Activated T-cell treated with anti-CD3 and anti-CD28 coated beads, Interleukin-2, amount 50 U/mL, for 72 hours (primary cell): ENCODE measurements at places on chromosomes 7 and 10.

GRCh38 chr10:12394241-12395033 is 45.1 kb downstream of the CAMK1D start:
- no peak for DNase-seq

GRCh38 chr10:86365346-86366032 is 1.1 kb downstream of the GRID1 start:
- DNase-seq = no peak

DNA sequence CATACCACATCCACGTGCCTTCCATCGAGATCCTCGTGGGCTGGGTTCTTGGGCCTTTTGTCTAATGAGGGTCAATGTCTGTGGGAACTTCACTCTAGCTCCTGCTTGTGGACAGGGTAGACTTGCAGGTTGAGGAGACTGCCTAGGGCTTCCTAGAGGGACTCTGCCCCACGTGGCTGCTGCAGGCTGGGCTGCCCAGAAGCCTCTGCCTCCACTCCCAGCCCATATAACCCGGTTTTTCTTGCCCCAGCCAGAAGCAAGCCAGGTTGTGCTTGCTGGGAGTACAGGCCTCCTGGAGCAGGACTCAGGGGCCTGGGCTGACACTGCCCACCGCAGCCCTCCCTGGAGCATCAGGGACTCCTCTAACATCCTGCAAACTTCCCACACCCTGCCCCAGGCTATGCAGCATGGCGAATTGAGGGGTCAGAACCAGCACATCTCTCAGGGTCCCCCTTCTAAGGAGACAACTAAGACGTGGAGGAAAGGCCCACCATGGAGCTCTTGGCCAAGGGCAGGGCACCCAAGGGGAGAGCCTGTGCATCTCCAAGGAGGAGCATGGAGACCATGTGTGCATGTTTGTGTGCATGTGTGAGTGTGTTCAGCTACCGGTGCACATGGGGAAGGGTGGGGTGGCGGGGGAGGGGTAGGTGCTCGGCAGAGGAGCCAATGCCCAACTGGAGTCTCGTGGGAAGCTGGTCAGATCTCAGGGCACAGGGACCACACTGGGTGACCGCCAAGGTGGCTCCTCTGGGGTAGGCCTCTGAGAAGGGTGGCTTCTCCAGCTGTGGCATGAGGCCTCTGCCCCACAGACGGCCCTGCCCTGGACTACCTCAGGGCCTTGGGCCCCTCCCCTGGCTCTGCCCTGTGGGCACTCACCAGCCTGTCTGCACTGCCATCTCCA is 62.6 kb downstream of the RASGEF1A start:
- no peak for DNase-seq

- no peak for DNase-seq
These were observed 7.7 kb upstream of the ADGRA1 start for GRCh38 chr10:133079836-133080682.

- no peak for DNase-seq
These were observed 18.7 kb downstream of the SSMEM1 start for GRCh38 chr7:130226333-130226732.

DNA sequence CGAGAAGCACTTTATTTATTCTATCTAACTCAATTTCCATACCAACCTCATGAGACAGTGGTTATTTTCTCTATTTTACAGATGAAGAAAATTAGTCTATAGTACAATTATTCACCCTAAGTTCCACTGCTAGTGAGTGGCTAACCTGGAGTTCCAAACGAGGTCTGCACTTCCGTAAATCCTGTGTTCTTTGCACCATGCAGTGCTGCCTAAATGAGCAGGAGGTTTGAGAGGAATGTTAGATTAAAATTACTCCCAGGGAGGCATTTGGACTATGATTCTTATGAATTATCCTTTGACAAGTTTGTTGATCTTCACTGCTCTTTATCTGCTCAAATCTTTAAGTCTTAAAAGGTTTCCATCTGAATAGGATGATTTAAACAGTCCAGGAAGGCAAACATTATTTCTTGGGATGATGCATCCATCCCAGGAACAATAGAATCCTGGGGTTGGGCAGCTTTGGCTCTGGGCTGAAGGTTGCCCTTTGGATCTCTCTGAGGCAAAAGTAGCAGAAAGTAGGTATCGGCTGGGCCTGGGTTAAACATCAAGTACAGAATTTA is 400.8 kb downstream of the REEP3 start:
- no peak for DNase-seq

GRCh38 chr7:45990276-45990675 is 69.2 kb upstream of the IGFBP3 start:
- no peak for DNase-seq

DNA sequence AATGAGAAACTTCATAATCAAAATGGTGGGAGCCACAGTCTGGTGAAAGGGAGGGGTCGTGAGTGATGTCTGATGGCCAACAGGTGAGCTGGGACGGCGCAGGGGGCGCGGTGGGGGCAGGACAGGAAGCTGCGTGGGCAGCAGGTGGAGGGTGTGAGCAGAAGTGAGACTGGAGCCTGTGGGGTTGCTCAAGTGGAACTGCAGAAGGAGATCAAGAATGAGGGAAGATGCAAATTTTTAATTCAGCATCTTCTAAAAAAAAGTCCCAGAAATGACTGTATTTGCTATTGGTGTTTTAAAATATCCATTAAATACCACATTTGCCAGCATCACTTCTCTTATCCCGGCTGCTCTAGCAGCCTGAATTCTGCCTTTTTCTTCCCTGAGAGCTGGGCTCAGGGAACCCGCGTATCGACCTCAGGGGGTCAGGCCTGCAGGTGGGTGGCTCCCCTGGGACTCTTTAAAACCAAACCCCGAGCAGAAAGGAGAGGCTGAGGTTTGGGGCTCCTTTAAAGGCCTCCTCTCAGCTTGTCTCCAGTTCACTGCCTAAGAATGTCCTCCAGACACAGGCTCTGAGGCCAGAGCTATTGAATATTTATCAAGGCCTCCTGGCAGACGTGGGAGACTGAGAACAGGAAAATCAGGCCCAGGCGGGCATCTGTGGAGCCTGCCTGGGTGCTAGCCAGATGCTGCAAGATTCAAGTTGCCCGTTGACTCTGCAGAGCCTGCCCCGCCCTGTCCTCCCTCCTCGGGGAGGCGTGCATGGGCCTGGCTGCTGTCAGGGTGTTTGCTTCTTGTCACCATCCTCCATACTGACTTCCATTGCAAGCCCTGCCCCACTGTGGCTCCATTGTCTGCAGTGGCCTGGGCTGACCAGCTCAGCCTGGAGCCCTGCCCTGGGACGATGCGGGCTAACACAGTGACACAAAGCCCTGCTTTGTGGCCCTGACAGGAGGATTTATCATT is 53.9 kb downstream of the SYPL1 start:
- peak; percentile 31 for DNase-seq

DNA sequence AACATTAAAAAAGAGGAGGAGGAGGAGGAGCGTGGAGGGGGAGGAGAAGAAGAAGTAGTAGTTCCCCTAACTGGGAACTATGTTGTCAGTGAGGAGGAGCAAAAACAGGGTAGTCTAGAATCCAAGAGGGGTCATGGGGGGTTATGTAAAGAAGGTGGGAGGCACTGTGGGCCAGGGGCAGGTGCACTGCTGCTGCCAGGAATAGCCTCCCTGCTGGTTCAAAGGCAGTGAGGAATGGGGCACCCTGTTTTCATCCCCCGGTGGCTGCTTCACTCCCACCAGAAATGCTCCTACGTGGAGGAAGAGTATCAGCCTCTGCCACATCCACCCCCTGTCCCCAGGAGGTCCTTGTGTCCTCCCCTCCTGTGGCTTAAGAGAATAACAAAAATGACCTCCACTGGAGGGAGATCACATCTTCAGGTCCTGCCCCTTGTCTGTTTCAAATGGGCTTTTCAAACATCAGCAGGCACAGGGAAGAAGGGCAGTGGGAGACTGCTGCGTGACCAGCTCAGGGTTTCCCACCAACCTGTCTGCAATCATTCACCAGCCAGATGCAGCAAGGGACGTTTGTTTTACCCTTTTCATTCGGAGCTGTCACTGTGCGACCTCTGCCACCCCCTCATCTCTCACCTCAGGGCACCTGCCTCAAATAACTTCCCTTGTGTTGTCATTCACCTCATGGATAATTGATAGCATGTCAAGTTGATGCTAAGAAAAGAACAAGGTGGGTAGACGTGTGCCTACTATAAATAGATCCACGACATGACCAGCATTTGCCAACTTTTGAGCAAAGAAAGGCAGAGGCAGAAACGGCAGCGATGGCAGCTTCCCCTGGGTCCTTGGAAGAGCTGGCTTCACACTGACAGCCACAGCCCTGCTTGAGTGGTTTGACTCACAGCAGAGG is 92.6 kb downstream of the DGKI start:
- no peak for DNase-seq

DNA sequence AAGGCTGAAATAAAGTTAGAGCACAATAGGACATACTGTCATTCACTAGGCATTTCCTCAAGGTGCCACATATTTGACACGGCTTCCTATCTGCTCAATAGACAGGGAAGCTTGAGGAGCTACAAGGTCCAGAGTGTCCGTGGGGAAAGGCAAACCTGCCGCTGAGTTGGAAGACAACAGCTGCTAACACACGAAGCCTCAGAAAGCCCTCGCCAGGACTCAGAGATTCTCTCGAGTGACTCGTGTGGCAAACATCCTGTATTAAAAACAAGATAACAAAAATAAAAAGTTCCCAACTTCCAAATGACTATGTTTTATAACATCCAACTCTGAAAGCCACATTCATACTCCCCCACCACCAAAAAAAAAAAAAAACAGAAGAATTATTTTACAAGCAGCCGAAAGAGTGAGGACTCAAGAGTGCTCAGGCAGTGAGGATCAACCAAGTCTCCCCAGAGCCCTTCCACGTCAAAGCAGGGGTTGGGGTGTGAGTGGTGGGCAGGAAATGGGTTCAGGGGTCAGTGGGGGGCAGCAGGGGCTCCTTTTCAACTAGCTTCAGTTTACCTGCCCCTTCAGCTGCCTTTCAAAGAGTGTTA is 67.6 kb downstream of the STK17A start:
- DNase-seq = no peak

DNA sequence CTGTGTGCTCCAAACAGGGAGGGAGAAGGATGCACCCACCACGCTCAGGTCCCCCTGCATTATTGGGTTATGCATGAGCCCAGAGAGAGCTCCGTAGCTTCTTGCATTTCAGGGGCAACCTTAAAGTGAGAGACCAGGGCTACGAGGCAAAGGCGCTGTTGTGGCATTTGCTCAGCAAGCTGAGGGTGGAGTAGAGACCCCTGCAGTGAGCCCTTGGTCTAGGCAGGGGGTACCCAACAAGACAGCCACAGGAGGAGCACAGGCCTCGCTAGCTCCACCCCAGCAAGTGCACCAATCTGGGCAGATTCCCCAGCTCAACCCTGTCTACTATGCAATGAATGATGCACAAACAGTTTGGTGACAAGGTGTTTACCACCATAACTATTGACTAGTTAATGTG is 198.4 kb downstream of the CALN1 start:
- no peak for DNase-seq

GRCh38 chr10:32489901-32490300 is 44.0 kb downstream of the CCDC7 start:
- no peak for DNase-seq

GRCh38 chr10:91140995-91141549 is 79.4 kb upstream of the PCGF5 start:
- DNase-seq = no peak

GRCh38 chr10:111295788-111296187 is 219.0 kb downstream of the ADRA2A start:
- no peak for DNase-seq

GRCh38 chr7:27784399-27785053 is 44.6 kb downstream of the TAX1BP1 start:
- peak; percentile 10 for DNase-seq

DNA sequence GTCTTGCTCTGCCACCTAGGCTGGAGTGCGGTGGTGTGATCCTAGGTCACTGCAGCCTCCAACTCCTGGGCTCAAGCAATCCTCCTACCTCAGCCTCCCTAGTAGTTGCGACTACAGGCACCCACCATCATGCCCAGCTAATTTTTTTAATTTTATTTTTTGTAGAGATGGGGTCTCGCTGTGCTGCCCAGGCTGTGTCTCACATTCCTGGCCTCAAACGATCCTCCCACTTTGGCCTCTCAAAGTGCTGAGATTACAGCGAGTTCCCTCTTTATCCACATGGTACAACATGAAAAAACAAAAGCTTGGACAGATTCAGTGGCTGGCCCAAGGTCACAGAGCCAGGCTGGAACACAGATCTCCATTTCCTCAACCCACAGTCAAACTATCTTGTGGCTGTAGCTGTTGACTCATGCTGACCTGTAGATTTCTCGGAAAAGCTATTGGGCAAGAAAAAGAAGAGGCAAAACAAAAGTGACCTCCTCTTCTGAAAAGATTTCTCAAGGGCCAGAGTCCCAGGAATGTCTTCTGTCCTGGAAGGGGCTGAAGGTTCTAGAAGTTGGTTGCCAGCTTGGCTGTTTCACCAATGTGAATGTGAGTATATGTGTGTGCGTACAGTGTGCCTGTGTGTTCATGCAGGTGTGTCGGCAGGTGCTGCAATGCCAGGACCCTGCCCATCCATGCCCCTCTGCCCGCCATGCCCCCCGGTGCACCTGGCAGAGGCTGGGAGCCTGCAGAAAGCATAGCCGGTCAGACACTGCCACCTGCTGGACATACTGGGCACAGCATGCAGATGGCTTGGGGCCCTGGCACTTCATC is 28.4 kb downstream of the TMEM130 start:
- DNase-seq = peak; percentile 75

DNA sequence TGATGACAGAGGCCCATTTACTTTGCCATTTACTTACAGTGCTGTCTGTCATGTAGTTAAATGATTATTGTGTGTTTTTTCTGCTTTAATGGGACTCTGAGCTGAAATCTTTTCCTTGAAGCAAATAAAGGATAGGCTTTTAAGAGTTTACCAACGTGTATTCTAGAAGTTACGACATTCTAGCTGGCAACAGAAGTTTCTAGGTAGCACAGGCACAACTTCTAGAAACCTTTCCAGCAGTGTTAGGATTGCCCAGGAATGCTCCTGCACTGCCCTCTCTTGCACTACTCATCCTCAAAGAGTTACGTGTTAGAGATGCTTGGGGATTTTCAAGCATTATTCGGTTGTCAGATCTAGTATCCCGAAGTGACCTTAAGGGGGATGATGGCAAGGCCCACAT is 42.5 kb upstream of the TMEM236 start:
- DNase-seq = no peak

DNA sequence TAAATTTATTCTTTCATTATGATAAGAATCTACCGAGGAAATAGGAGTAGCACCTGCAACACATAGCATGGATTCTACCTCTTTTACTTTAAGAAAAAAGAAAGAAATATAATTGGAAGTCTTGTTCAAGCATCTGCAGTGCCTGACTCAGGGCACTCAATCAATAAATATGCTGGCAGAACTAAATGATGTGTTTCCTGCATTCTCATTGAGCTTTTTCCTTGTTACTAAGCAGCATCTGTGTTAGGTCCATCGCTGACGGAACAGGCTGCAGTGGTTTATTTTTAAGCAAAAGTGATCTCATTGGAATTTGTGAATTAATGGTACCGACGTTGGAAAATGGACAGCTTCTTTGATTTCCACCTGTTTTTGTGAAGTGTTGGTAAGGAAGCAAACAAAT is 417.5 kb downstream of the DPP6 start:
- DNase-seq = no peak

- no peak for DNase-seq
These were observed 79.6 kb downstream of the ANLN start for GRCh38 chr7:36469236-36469635.
